ENCODE measurements at places on chromosomes 1 and 21.

DNA sequence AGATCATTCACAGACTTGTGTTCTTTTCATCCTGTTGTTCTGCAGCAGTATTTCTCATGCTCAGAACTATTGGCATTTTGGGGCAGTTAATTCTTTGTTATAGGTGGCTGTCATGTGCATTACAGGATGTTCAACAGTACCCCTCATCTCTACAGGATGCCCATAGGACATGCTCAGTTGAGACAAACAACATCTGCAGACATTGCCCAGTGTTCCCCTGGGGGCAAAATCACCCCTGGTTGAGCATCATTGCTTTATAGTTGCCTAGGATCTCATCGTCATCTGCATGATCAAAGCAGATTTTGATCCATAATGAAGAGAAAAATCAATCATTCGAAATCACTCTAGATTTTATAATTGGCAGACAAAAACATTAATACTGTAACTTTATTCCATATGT is 222.5 kb upstream of the CACYBP start:
- DNase-seq, result no peak

DNA sequence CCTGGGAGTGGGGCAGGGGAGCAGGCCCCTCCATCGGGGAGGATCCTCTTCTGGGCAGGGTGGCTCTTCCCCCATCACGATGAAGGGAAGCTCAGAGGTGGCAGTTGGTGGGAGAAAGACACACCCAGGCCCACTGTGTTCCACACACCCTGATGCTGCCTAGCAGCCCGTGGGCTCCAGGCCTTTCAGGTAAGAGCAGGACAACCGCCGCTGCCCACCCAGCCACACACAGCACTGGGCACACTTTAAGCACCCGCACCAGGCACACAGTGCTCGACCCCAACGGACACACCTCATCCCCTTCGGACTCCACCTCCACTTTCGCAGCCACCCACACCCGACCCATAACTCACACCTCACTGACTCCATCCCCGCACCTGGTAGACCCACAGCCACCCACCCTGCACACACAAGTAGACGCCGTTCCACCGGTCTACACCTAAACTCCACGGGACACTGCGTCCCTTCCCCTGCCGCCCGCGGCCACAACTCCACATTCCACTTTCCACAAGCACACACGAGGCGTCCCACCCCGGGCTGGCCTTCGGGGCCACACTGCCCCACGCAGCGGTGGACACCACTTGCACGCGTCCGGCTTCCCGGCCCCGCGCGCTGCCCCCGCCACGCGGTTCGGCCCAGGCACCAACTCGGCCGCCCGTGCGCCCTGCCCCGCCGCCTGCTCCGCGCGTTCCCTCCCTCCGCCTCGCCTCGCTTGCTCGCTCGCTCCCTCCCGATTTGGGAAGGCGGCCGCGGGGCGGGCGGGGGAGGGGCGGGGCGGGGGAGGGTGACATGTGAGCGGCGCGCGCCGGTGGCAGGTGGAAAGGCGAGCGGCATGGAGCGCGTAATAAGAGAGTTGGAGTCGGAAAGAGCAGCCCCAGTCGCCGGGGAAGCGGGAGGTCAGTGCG is at the start of gene KCNQ4:
KCNQ4 (plus strand) TSS at position 787 of the 905 bp plus-strand sequence. CDS start 307 bp downstream, outside the sequence.
- DNase-seq, result no peak

DNA sequence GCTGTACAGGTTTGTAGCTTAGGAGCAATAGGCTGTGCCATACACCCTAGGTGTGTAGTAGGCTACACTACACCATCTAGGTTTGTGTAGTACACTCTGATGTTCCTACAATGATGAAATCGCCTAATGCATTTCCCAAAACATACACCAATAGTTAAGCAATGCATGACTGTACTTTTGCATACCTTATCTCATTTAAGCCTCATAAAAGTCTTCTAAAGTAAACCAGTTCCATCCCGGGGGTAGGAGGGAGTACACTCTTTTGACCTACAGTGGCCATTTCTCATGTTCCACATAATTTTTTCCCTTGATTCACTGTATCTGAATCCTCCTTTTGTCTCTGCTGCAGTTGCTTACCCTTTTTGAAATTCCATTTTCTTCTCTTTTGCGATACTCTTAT is 12.2 kb downstream of the TRMT13 start:
- no peak for DNase-seq

DNA sequence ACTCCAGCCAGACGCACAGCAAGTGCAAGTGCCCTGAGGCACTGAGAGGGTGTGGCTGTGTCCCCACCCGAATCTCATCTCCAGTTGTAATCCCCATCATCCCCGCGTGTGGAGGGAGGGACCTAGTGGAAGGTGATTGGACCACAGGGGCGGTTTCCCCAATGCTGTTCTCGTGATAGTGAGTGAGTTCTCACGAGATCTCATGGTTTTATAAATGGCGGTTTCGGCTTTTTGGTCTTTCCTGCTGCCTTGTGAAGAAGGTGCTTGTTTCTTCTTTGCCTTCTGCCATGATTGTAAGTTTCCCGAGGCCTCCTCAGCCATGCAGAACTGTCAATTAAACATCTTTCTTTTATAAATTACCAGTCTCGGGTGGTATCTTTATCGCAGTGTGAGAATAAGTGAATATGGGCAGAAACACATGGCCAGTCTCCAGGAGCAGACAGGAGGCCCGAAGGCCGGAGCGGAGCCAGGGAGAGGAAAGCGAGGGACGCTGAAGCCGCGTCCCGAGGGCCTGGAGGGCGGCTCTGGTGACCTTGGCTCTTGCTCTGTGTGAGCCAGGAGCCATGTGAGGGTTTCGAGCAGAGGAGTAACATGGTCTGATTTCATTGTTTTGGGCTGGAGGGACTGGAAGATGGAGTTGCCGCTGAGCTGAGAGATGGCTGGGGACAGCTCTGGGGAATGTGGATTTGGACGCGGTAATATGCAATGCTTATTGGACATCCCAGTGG is 76.0 kb upstream of the C1orf174 start:
- no peak for DNase-seq

GRCh38 chr1:32960342-32960741 is 4.3 kb downstream of the RNF19B start:
- no peak for DNase-seq

- no peak for DNase-seq
These were observed 60.0 kb downstream of the EIF2B3 start for GRCh38 chr1:44926311-44926781.

- no peak for DNase-seq
These were observed 36.3 kb downstream of the ARID4B start for GRCh38 chr1:235291599-235292091.

DNA sequence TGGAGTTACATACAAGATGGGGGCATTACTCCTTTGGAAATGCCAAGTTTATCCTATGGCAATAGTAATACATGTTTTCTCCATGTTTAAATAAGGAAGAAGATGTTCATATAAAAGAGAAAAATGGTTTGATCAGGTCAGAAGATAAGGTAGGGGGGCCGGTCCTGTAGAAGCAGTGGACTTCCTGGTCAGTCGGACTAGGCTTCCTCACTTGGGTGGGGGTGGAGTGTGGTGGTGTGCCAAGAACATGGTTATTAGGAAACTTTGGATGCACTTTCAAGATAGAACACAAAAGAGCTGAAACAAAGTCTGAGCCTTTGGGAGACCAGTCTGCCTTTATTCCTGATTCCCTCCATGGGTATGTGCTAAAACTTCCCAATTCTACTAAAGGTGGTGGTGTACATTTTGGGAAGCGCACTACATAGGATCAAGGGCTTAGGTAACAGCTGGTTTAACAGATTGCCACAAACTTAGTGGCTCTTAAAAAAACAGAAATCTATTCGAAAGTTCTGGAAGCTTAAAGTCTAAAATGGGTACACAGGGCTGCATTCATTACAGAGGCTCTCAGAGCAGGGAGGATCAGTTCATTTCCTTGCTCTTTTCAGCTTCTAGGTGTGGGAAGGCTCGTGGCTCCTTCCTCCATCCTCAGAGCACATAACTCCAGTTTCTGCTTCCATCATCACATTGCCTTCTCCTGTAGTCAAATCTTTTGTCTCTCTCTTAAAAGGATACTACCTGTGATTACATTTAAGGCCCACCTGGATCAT is 64.6 kb downstream of the KDM1A start:
- no peak for DNase-seq

DNA sequence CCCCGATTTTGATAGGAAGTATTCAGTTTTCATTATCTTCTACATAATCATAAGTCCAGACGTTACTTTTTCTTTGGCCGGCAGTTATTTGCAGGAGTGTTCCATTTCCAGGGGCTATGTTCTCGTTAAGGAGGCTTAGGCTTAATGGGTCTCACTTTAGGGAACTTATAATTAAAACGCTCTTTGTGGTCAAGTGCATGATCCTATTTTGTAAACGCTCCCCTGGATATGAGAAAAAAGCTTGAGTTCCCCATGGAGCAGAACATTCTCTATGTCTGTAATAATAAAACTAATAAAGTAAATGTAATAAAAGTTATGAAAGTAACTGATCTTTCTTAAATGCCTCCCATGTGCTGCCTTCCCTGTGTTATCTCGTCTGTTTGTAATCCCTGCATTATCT is 48.7 kb upstream of the GPR153 start:
- DNase-seq, result no peak

- DNase-seq, result no peak
These were observed 38.9 kb downstream of the WARS2 start for GRCh38 chr1:119101563-119101962.

- no peak for DNase-seq
These were observed 153.6 kb downstream of the PGBD5 start for GRCh38 chr1:230272557-230272956.

DNA sequence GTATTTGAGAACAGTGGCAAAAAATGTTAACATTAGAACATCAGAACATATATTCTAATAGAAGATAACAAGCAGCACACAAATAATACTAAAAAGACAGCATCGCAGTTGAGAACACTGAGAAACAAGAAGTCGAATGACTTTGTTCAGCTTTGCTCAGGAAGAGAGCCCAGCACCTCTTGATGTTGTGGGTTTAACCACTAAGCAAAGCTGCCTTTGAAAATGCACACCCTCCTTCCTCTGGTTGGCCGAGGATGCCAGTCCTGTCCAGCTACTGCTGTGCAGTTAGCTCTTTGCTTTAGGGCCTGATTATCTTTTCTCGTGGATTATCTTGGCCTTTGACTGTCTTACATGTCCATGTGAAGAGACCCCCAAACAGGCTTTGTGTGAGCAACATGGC is 60.5 kb downstream of the SPATA46 start:
- no peak for DNase-seq

- DNase-seq, result no peak
These were observed 156.3 kb downstream of the PCBP3 start for GRCh38 chr21:45799765-45800338.

- DNase-seq, result no peak
These were observed 56.5 kb downstream of the PTP4A2 start for GRCh38 chr1:31881688-31882000.

DNA sequence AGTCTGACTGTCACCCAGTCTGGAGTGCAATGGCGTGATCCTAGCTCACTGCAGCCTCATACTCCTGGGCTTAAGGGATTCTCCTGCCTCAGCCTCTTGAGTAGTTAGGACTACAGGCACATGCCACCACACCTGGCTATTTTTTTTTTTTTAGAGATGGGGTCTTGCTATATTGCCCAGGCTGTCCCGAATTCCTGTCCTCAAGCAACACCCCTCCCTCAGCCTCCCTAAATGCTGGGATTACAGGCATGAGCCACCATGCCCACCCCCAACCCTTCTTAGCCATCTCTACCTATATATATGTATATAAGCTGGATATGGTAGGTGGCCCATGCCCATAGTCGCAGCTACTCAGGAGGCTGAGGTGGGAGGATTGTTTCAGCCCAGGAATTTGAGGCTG is 13.4 kb upstream of the SLC25A44 start:
- DNase-seq, result no peak

DNA sequence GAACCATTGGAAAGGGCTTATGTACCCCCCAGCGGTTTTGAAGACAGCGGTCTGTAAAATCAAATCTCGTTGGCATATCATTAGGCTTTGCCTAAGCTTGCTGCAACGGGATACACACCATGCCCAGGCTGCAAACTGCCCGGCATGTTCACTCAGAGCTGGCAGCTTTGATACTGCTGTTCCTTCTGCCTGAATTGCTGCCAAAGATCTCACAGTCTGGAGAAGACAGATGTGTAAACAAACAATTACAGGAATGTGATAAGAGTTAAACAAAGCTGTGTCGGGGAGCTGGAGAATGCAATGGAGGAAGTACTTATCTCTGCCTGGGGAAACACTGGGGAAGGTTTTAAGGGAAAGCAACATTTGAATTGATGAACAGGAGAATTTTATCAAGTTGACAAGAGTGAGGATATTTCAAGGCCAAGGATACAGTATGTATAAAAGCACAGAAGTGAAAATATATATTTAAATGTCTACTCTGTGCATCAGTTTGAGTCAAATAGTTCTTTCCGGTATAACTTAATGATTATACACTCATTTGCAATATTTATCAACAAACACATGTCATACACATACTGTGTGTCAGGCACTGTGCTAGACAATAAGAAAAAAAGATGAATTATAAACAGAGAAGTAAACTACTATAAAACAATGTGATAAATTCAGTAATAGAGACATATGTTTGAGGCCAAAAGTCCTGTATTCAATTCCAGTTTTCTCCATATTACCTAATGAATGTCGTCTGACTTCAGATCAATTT is 29.9 kb downstream of the CHML start:
- DNase-seq, result no peak

GRCh38 chr1:48741380-48741779 is 35.3 kb downstream of the BEND5 start:
- no peak for DNase-seq

DNA sequence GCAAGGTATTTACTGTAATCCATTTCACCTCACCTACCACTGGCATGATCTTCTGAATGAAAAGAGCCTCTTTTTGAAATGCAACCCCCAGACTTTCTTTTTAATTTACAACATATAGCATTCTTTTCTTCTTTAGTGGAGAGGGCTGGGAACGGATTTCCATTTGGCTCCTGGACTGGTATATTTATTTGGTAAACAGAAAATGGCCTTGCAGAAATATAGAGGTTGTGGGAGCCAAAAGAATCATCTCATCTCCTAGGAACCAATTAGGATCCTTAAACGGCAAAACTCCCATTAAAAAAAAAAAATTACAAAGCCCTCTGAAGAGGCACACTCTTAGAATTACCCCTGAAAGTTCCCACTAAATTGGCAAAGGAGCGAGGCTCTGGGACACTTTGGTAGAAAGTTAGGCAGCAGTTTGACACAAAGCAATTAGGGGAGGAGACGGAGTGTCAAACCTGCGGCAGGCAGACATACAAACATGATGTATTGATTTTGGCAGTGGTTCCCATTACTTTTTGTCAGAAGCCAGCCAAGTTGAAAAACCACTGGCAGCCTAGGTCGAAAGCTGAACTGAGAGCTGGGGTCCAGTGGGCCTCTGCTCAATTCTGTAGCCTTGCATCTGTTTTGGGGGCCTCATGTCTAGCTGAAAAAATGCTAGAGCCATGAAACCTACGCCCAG is 135.1 kb upstream of the MAGI3 start:
- DNase-seq, result no peak

Measured in stimulated activated CD4-positive, alpha-beta T cell treated with anti-CD3 and anti-CD28 coated beads, Interleukin-1b, Interleukin-23, amount 100 ng/mL, for 48 hours (primary cell).